ENCODE measurements at places on chromosomes 1 and 21. TPM values are rescaled to one million over a fixed set of nuclear protein-coding genes. Genes with fewer than 3 reads are reported as not detected.

KCND3 gene
- 8.5 TPM for total RNA-seq

SFN gene
- total RNA-seq: 0.28 TPM

TMPRSS3 gene
- total RNA-seq: 8.2 TPM

SAMD11 gene
- total RNA-seq: 8.2 TPM

FDPS gene
- total RNA-seq: 66.1 TPM

OR2L13 gene
- not detected for total RNA-seq

IL24 gene
- not detected for total RNA-seq

TINAGL1 gene
- 17.1 TPM for total RNA-seq

NOS1AP gene
- 1.6 TPM for total RNA-seq

SDE2 gene
- 7.5 TPM for total RNA-seq

DCDC2B gene
- not detected for total RNA-seq

MUTYH gene
- total RNA-seq: 9.5 TPM

OR2M3 gene
- total RNA-seq: not detected

C4BPA gene
- total RNA-seq: 1.4 TPM

LIN9 gene
- total RNA-seq: 2.2 TPM

LCE2A gene
- total RNA-seq: not detected

EFNA3 gene
- total RNA-seq: 1.2 TPM

VANGL1 gene
- 9.0 TPM for total RNA-seq

HSD3B2 gene
- total RNA-seq: not detected

NCF2 gene
- 3.0 TPM for total RNA-seq

PRDX6 gene
- 106 TPM for total RNA-seq

CA6 gene
- total RNA-seq: not detected

TMEM200B gene
- total RNA-seq: 0.95 TPM

SEMA6C gene
- 0.47 TPM for total RNA-seq

RIMS3 gene
- total RNA-seq: 2.7 TPM

TCHHL1 gene
- total RNA-seq: not detected

TMOD4 gene
- 0.52 TPM for total RNA-seq

NSL1 gene
- total RNA-seq: 16.2 TPM

OR2T35 gene
- not detected for total RNA-seq

FCRL2 gene
- not detected for total RNA-seq

DARS2 gene
- 3.9 TPM for total RNA-seq

RAB25 gene
- 33.3 TPM for total RNA-seq

BCAN gene
- total RNA-seq: not detected

SOX13 gene
- 17.4 TPM for total RNA-seq

TMEM51 gene
- 25.1 TPM for total RNA-seq

RAB42 gene
- 0.39 TPM for total RNA-seq

FCRL3 gene
- total RNA-seq: not detected
